ENCODE measurements at places on chromosomes 12 and 14.

DNA sequence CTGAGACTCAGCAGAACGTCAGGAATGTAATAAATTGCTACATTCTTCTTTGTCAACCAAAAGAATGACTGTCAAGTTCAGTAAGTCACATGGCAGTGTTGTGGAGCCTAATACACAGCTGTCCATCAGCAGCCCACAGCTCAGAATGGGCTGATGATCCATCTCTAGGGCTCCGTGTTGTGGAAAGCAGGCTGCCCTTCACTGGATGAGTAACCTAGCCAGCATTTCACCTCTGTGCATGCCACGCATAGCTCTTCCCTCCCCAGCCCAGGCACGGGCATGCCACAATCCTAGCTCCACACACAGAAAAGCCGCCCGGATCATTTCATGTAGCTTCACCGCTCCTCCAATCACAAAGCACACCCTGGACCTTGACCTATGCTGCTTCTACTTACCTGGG is 878.0 kb upstream of the TMEM132C start:
- no peaks in the 10 kb centered on the region for H3K4me1 ChIP-seq
- H3K27me3 ChIP-seq: no peaks in the 10 kb centered on the region
- no peak for DNase-seq
- H3K4me3 ChIP-seq: no peak overlapping the region

GRCh38 chr12:89062996-89063395 is 289.3 kb downstream of the DUSP6 start:
- no peak overlapping the region for H3K4me3 ChIP-seq
- H3K36me3 ChIP-seq: peaks cover 2% of the 10 kb centered on the region
- no peak overlapping the region for H3K27ac ChIP-seq
- H3K27me3 ChIP-seq: no peaks in the 10 kb centered on the region

GRCh38 chr14:62029569-62029924 is 267.3 kb downstream of the SNAPC1 start:
- H3K4me1 ChIP-seq: no peaks in the 10 kb centered on the region
- no peak overlapping the region for H3K4me3 ChIP-seq

DNA sequence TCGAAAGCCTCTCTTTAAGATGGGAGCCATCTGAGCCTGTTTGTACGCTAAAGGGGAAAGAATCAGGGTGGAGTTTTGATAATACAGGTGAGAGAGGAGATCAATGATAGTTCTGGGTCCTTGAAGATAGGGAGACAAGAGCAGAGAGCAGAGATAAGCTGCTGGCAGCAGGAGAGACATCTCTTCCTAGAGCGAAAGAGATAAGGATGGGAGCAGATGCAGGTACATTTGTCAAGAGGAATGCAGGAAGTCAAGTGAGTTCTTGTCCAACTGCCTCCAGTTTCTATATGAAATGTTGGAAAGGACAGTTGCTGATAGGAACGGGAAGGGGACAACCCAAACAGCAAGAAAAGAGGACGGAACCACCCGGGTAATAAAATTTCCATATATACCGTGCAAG is 24.7 kb upstream of the HIF1A start:
- no peak overlapping the region for H3K27ac ChIP-seq
- H3K36me3 ChIP-seq: no peaks in the 10 kb centered on the region
- no peak overlapping the region for H3K4me3 ChIP-seq
- no peak for DNase-seq
- H3K4me1 ChIP-seq: peaks cover 15% of the 10 kb centered on the region

GRCh38 chr12:91455321-91455720 is 272.7 kb upstream of the DCN start:
- H3K27ac ChIP-seq: no peak overlapping the region
- DNase-seq: no peak
- H3K4me3 ChIP-seq: no peak overlapping the region
- H3K4me1 ChIP-seq: no peaks in the 10 kb centered on the region
- no peaks in the 10 kb centered on the region for H3K27me3 ChIP-seq
- no peaks in the 10 kb centered on the region for H3K36me3 ChIP-seq

GRCh38 chr14:65321370-65321875 is 91.1 kb upstream of the FUT8 start:
- H3K4me1 ChIP-seq: peaks cover 44% of the 10 kb centered on the region
- peak overlapping the region; percentile 72 for H3K27ac ChIP-seq
- H3K36me3 ChIP-seq: peaks cover 4% of the 10 kb centered on the region
- H3K27me3 ChIP-seq: no peaks in the 10 kb centered on the region

- no peaks in the 10 kb centered on the region for H3K27me3 ChIP-seq
- peak overlapping the region; percentile 90 for H3K27ac ChIP-seq
- peaks cover 69% of the 10 kb centered on the region for H3K4me1 ChIP-seq
Measured at GRCh38 chr12:104604070-104604994, 147.6 kb downstream of the CHST11 start.

DNA sequence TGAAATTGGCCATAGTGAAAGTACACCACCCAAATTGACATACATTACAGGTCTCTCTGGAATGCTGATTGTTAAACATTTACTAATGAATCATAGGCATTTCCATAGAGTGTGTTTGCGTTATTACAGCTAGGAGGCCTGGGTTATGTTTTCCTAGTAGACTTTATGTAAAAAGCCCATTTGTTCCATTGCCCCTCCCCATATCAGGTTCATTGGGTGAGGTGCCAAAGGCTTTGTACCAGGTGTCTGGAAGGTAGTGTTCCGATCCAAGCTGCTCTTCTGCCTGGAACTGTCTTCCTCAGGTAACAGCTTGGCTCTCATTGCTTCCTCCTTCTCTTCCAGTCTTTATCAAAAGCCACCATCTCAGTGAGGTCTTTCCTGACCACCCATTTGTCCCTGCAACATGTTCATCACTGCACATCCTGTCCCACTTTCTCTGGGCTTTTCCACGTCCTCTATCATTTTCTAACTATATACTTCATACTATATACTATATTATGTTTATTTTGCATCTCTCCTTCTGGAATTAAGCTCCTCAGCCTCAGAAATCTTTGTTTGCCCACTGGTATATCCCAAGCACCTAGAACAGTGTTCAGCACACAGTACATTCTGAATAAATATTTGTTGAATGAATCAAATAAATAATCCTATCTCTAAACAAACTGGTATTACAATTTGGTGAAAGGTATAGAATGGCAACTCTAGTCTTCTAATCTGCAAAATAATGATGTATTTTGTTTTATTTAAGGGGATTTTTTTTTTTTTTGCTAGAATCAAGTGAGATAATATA is 252.3 kb downstream of the KTN1 start:
- no peaks in the 10 kb centered on the region for H3K36me3 ChIP-seq
- no peak for DNase-seq
- H3K27ac ChIP-seq: no peak overlapping the region
- H3K4me3 ChIP-seq: no peak overlapping the region

All from T-helper 2 cell treated with Interferon-gamma antibody and Interleukin-4, amounts not matched to agents 5 μg/mL and 100 μg/mL, for 36 hours (primary cell).